ENCODE measurements at places on chromosomes 7 and 10.

DNA sequence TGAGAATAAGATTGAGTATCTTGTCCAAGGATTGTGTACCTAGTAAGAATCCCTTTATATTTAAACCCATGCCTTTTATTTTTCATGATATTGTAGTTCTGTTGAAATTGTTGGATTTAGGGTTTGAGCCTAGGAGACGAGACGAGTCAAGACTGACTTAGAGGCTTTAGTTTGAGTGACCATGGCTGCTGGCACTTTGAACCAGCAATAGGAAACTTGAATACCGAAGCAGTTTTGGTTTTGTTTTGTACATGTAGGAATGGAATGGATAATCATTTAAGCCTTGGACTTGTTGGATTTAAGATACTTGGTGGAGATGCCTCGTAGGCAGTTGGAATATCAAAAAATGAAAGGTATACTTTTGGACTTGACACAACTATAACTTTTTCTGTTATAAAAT is 229.0 kb downstream of the BICC1 start:
- peaks cover 2% of the 10 kb centered on the region for H3K36me3 ChIP-seq
- peak overlapping the region; percentile 99 for H3K27ac ChIP-seq
- H3K27me3 ChIP-seq, result no peaks in the 10 kb centered on the region
- no peak overlapping the region for H3K4me3 ChIP-seq
- DNase-seq, result no peak

GRCh38 chr7:72445075-72445474 is 32.9 kb upstream of the CALN1 start:
- DNase-seq, result no peak
- no peaks in the 10 kb centered on the region for H3K36me3 ChIP-seq
- H3K27ac ChIP-seq, result no peak overlapping the region
- no peak overlapping the region for H3K4me3 ChIP-seq

DNA sequence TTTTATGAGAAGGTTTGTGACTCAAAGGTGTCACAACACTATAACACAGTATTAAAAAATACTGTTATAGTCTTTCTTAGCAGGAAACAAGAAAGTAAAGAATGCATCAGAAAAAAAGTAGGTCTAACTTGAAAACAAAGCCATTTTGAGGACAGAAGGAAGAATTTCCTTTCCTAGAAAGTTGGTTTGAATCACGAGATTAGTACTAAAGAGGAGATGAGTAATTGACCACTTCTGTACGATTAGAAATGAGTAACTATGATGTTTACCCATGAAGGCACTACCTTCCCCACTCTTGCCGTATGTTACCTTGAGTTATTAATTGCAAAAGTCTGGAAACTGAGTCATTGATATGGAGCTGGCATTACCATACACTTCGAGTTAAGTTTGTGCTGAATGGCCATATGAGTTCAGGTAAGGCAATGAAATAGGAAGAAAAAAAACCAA is 65.2 kb downstream of the FAM185A start:
- peaks cover 7% of the 10 kb centered on the region for H3K36me3 ChIP-seq
- no peak overlapping the region for H3K4me3 ChIP-seq
- H3K27me3 ChIP-seq, result no peaks in the 10 kb centered on the region
- H3K27ac ChIP-seq, result no peak overlapping the region
- no peak for DNase-seq

DNA sequence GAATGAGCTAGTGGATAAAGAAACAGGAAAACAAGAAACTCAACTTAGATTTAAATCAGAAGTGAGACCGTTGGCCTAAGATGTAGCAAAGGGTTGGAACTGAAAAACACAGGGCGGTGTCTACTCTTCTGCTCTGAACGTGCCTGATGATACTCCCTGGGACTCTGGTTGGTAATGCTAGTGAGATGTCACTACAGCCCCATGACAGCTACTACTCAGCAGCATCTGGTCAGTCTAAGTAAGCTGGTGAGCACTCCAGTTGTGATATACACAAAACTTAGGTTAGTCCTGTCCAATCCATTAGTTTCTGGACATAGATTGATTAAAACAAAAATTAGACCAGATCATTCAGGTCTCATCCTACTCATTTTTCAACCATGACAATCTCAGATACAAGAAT is 15.4 kb downstream of the MYPN start:
- H3K27ac ChIP-seq, result no peak overlapping the region
- no peak overlapping the region for H3K4me3 ChIP-seq
- H3K4me1 ChIP-seq, result no peaks in the 10 kb centered on the region
- no peak for DNase-seq

DNA sequence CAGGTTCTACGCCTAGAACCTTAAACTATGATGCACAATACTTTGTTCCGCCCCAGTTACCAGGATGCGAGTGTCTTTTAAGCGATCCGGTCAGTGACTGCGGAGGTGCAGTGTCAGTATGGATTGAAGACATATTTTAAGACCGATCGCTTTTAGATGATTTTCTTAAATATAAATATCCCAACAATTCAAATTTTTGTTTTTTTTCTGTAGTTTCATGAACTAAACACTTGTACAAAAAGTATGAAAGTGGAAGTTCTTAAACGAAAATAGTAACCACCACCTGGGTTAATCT is 835 bp downstream of the COMMD3 start:
- peaks cover 43% of the 10 kb centered on the region for H3K4me1 ChIP-seq
- H3K27ac ChIP-seq, result peak overlapping the region; percentile 94
- H3K27me3 ChIP-seq, result no peaks in the 10 kb centered on the region
- DNase-seq, result no peak

- H3K27ac ChIP-seq, result peak overlapping the region; percentile 94
- peaks cover 45% of the 10 kb centered on the region for H3K4me1 ChIP-seq
- no peak overlapping the region for H3K4me3 ChIP-seq
Observed at GRCh38 chr10:15046626-15047025, 2.9 kb downstream of the OLAH start.

DNA sequence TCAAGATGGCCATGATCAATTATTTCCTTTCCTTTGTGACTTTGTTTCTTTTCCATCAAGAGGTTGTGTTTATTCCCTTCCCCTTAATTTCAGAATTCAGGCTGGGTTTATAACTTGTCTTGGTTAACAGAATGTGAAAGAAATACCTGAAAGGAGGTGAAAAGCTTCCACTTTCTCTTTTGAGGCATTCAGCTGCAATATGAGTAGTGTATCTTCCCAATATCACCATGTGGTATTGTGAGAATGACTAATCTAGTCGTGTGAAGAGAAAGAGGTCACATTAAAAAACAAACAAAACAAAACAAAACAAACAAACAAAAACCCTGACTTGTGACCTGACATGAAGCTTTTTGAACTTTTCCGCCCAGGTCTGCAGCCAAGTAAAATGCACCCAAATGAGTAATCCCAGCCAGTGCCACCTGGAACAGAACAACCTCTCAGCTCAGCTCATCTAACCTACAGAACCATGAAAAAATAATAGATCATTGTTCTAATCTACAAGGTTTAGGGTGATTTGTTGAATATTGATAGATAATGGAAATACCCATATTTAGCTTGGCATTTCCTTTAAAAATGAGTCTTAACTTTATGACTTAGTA is 70.8 kb upstream of the TEX47 start:
- H3K27ac ChIP-seq, result no peak overlapping the region
- no peaks in the 10 kb centered on the region for H3K36me3 ChIP-seq
- no peaks in the 10 kb centered on the region for H3K27me3 ChIP-seq
- no peak overlapping the region for H3K4me3 ChIP-seq
- DNase-seq, result no peak
- H3K4me1 ChIP-seq, result peaks cover 4% of the 10 kb centered on the region

DNA sequence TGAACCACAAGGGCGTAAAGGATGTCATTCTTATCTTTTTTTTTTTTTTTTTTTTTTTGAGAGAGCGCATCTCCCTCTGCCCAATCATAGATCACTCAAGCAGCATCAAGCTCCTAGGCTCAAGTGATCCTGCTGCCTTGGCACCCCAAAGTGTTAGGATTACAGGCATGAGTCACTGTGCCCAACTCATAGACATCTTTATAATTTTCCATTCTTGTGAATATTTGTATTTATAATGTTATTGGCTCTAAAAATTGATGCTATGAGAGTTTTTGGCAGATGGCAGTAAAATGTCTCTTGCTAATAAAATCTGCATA is 128.7 kb downstream of the AKR1D1 start:
- peak overlapping the region; percentile 55 for H3K4me3 ChIP-seq
- H3K27me3 ChIP-seq, result no peaks in the 10 kb centered on the region
- H3K4me1 ChIP-seq, result peaks cover 43% of the 10 kb centered on the region
- H3K36me3 ChIP-seq, result peaks cover 3% of the 10 kb centered on the region
- no peak for DNase-seq

DNA sequence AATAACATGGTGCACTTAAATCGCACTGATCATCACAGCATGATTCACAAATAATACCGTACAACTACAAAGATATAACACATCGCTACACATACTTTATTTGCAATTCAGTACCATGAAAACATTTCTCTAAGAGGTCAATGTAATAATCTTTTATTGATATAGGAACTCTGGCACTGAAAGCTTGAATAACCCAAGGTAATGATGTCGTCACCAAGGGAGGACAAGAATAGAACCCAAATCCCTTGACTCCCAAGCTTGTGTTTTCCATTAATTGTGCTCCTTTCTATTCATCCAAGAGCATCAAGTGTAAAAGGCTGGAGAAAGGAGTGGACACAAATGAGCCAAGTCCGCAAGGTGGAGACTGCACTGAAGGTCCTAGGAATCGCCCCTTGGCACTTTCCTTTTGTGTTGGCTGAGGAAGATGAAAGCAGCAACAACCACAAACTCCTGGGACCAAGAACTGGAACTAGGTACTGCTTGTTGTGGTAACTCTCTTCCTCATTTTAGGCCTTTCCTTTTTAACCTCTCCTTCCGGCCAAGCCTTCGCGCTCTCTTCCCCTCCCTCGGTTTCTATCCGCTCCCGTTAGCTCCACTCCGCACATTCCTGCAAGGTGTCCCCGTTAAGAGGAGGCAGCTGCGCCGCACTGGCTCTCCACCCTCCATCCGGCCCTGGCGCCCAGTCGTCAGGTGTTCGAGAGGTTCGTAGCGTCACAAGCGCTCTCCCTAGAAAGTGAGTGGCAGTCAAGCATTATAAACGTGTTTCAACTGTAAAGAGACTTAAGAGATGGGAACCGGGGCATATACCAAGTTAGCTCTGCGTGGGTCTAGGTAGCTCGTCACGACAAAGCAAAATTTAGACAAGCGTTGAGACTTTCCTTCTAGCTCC is 1.0 kb upstream of the CBLL1 start:
- H3K36me3 ChIP-seq, result no peaks in the 10 kb centered on the region
- H3K4me3 ChIP-seq, result peak overlapping the region; percentile 97
- H3K27ac ChIP-seq, result peak overlapping the region; percentile 96
- peaks cover 9% of the 10 kb centered on the region for H3K27me3 ChIP-seq
- DNase-seq, result no peak
- peaks cover 38% of the 10 kb centered on the region for H3K4me1 ChIP-seq

All from chondrocyte (in vitro differentiated cells).